ENCODE measurements at places on chromosomes 13 and 19. TPM values are rescaled to one million over a fixed set of nuclear protein-coding genes. Genes with fewer than 3 reads are reported as not detected.

GRCh38 chr13:34883396-34883795, 58.7 kb upstream of the NBEA start:
- no peak for DNase-seq

DNA sequence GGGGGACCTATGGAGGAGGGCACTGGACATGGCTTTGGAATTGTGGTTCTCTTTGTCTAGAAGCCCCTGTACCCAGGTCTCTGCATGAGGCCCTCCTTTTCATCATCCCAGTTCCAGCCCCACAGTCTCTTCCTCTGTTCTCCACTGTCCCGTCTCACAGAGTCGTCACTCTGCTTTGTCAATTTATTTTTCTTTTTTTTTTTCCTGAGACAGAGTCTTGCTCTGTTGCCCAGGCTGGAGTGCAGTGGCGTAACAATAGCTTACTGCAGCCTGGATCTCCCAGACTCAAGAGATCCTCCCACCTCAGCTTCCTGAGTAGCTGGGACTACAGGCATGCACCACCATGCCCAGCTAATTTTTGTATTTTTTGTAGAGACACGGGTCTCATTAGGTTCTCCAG, 619 bp upstream of the EXOC3L2 start:
- DNase-seq: no peak

- no peak for DNase-seq
These were observed 41.3 kb upstream of the IGFL4 start for GRCh38 chr19:46081928-46082727.

DNA sequence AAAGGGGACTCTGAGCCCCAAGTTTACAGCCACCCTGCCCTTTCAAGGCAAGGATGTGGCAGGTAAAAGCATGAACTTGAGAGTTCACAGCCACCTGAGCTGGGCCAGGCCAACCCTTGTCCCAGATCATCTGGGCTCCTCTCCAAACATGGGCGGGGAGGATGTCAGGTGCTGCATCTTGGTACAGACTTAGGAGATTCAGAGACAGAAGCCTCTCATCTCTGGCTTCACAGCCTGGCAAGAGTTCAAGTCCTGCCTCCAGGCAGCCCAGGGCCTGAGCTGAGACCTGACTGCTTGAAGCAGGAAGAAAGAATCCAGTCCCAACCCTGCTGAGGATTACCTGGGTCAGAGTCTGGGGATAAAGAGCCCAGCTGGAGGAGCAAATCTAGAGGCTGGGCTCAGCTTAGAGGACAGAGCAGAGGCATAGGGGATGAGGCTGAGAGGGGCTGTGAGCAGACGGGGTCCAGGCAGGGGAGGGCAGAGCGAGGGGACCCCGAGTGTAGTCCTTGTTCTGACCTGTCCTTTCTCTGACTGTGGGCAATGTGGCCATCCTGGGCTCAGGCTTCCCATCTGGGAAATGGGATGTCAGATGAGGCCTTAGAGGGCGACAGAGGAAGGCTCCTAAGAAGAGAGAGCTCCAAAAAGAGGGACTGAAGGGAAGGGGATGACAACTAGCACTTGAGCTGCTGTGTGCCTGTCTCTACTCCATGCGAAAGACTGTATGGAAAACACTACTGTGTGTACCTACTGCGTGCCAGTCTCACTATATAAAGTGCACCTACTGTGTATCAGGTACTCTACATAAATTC, 6.6 kb upstream of the OR10H5 start:
- peak; percentile 60 for DNase-seq

DNA sequence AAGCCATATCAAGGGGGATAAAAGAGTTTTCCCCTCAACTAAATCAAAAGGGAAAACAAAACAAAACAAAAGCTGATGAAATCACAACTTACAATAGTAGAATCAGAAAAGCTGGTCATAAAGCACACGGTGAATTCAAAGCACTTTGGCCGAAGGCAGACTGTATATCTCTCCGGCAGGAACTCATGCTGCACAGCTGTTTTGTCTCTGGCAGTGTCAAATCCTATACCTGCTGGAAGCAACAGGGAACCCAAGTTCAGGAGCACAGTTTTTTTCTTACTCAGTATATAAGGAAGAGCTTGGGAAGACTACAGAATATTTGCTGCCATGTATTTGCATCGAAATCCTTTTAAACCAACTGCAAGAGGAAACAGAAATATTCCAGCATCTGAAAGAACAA, 213.7 kb downstream of the RFC3 start:
- DNase-seq: no peak

GRCh38 chr19:29952177-29952576, 10.1 kb downstream of the URI1 start:
- DNase-seq: no peak

GRCh38 chr19:39867133-39867532, 21.0 kb upstream of the FBL start:
- no peak for DNase-seq

DNA sequence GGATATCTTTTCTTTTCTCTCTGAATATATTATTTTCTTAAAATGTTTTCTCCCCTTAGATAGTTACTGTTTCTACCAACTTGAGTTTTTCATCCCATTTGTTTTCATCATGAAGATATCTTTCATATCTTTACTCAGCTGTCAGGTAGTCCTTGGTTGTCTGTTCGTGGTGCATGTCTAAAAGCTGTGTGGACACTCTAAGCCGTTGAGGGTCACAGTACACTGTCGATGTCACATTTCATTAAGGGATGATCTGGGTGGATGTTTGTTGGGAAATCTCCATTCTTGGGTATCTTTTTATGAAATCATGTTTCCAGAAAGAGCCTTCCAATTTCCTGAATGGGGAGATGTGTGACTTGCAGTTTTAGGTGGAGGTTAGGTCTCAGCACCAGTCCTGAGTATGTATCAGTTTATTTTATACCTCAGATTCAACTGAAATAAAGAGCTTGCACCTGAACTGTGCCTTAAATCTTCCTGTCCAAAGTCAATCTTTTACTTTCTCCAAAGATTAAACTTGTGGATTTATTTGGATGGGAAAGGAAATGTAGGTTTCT, 23.2 kb downstream of the ZMYM2 start:
- no peak for DNase-seq

DNA sequence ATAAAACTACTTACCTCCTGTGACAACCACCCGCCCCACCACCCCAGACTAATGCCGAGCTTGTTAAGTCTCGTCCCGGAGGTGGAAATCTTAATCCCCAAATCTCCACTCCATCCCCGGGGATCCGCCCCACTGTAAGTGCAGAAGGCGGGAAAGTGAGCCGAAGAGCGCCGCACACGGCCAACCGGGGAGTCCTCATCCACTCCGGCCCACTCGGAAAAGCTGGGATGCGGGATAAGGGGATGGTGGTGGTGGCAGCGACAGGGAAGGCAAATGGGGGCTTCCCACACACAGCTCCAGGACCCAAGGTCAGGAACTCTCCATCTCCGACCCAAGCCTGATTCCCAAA, 621 bp downstream of the FBL start:
- no peak for DNase-seq

The HIPK4 gene
- 0.33 TPM for total RNA-seq

The CYP4F12 gene
- total RNA-seq: 3.8 TPM

The LRRC25 gene
- total RNA-seq: 6.6 TPM

All from esophagus muscularis mucosa (tissue), 4 donors.